ENCODE measurements at places on chromosomes 12 and 14.

DNA sequence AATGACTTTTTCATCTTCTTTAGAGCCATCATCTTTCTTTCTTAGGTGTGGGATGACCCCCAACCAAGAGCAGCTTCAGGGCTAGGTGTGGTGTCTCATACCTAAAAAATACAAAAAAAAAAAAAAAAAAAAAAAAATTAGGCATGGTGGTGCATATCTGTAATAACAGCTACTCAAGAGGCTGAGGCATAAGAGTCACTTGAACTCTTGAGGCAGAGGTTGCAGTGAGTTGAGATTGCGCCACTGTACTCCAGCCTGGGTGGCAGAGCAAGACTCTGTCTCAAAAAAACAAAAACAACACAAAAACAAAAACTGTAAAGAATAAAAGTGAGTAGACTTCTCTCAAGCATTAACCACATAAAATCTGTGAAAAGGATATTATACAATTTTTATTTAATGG lies 8.0 kb upstream of the ATF7IP start:
- DNase-seq = no peak

DNA sequence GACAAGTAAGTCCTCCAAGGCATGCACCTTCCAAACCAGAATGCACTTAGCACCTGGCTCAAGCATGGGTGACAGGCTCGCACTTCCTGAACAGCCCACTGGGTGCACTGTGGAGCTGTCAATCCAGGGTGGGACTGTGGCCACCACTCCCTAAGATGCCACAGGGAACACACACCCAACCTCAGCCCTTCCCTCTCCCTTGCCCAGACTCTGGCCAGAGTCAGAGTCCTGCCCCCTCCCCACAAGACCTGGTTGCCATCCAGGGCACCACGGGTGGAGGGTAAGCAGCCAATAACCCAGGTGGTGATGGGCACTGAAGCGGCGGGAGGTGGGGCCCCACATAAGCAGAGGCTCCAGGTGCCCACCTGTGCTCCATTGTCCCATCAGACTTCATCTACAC lies 160.6 kb downstream of the MYRFL start:
- peak; percentile 16 for DNase-seq

DNA sequence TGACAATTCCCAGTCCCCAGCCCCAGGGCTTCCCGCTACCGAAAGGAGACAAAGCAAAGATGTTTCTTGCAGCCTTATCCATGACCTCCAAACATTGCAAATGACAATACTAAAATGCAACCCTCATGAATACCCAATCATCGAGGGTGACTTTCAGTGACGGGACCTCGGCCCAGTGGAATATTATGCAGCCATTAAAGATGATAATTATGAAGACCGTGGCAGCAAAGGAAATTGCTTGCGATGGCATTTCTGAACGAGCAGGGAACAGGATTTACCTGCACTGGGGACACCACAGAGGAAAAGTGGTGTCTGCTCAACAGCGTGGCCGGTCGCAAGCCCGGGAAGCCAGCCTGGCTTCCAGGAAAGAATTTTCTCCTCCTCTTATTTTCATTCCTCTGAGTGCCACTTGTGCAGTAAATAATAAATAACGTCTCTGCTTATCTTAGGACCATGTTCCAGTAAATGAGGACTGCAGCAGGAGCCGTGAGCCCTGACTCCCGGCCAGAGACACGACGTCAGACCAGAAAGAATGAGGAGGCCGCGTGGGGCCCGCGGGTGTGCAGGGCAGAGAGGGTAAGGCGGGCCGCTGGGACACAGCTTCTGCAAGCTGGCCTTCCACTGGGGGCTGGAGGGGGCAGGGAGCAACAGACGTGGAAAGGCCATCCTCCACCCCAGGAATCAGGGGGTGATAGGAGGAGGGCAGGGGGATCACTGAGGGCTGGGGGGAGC lies 6.6 kb downstream of the C14orf180 start:
- no peak for DNase-seq

DNA sequence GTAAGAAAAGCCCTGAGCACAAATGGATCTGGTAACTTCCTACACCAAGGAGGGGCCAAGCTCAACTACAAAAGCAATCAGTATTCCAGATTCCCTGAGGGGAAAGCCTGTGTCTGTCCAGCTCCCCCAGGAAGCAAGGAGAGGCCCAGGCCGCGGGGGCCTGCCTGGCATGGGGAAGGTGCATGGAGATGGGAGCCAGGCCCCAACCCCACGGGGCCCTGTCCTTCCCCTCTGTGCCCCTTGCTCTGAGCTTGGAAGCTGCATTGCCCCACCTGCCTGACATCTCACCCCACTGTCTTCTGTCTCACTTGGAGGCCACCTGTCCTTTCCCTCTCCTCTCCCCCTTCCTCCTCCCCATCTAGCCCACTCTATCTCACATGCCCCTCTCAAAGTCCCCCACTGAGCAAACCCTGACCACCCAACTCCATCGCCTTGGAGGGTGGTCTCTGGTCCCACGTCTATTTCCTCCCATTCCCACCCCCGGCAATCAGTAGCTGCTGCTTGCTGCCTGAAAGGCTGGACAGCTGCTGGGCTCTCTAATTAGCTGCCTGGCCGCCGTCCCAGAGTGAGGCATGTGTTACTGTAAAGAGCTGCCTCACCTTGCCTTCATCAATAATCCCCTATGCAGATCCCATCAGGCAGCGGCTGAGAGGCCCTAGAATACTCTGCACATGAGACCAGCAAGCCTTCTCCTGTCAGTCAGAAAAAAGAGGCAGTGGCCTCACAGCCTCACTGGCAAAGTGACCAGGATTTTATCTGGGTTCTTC lies 3.4 kb upstream of the TMEM229B start:
- DNase-seq = no peak

DNA sequence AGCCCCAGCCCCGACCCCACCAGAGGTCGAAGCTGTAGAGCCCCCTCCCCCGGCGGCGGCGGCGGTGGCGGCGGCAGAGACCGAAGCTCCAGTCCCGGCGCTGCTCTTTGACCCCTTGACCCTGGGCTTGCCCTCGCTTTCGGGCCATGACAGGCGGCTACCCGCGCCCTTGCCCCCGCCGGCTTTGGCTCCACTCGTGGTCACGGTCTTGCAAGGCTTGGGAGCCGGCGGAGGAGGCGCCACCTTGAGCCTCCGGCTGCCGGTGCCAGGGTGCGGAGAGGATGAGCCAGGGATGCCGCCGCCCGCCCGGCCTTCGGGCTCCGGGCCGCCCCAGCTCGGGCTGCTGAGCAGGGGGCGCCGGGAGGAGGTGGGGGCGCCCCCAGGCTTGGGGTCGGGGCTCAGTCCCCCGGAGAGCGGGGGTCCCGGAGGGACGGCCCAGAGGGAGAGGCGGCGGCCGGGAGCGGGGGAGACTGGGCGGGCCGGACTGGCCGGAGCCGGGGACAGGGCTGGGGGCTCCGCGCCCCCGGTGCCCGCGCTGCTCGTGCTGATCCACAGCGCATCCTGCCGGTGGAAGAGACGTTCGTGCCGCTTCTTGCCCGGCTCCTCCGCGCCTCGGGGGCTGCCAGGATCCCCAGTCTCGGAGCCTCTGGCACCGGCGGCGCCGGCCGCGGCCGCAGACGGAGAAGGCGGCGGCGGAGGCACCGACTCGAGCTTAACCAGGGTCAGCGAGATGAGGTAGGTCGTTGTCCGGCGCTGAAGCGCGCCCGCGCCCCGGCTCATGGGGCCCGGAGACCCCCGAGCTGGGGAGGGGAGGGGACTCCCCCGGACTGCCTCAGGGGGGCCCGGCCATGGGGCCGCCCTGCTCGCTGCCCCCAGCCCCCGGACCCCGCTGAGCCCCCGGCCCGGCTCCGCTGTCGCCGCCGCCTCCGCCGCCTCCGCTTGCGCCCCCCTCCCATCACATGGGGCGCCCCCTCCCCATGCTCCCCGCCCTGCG lies 778 bp downstream of the AGAP2 start:
- no peak for DNase-seq

Data from GM12891 (cell line).